ENCODE measurements at places on chromosomes 4 and X.

DNA sequence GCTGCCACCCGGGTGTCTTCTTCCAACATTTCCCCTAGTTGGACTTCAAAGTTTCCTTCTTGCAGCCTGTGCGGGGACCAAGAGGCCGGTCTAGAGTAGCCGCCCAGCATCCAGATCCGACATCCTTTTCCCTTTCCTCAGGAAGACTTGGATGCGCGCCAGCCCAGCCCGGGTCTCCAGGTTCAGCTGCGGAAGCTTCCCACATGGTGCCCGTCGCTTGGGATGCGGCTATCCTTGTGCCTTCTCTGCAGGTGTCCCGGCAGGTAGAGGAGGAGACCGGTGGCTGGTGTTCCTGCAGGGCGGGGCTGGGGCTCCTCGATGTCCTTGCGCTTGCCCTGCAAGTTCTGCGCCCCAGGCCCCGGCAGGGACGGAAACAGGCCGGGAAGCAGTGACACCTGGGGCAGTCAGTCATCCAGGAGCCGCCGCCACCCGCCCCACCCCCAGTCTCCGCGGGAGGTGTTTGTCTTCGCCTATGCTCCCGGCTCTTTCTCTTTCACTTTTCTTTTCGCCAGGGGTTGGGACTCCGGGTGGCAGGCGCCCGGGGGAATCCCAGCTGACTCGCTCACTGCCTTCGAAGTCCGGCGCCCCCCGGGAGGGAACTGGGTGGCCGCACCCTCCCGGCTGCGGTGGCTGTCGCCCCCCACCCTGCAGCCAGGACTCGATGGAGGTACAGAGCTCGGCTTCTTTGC lies at the start of gene IL15:
Gene IL15 (plus strand): TSS at position 502 of the 689 bp plus-strand sequence. CDS start 82,882 bp downstream, outside the sequence.
- peak; percentile 78 for DNase-seq

DNA sequence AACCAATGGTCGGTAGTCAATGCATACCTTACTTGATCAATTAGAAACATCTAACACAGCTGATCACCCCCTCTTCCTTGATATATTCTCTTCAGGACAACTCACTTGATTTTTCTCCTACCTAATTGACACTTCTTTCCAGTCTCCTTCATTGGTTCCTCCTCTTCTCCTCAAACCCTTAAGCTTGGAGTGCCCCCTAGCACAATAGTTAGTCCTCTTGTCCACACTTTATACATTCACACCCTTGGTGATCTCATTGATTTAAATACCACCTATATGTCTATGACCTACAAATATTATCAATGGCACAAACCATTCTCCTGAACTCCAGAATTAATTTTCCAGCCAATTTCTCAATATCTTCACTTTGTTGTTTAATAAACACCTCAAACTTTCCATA lies 724.0 kb downstream of the ADGRL3 start:
- no peak for DNase-seq

- DNase-seq = no peak
These were observed 229.6 kb downstream of the OPHN1 start for GRCh38 chrX:68203646-68204045.

GRCh38 chrX:154735695-154736393 lies 15.0 kb downstream of the GAB3 start:
- no peak for DNase-seq

GRCh38 chr4:165203541-165204461 lies 3.6 kb upstream of the KLHL2 start:
- no peak for DNase-seq

- DNase-seq = no peak
These were observed 240.2 kb downstream of the ADGRL3 start for GRCh38 chr4:61440321-61440720.

GRCh38 chr4:149173241-149174013 lies 642.2 kb downstream of the IQCM start:
- DNase-seq = no peak

GRCh38 chr4:41204400-41204978 lies 9.9 kb downstream of the APBB2 start:
- DNase-seq = no peak

- no peak for DNase-seq
These were observed 557.4 kb upstream of the FTHL17 start for GRCh38 chrX:31629195-31629594.

DNA sequence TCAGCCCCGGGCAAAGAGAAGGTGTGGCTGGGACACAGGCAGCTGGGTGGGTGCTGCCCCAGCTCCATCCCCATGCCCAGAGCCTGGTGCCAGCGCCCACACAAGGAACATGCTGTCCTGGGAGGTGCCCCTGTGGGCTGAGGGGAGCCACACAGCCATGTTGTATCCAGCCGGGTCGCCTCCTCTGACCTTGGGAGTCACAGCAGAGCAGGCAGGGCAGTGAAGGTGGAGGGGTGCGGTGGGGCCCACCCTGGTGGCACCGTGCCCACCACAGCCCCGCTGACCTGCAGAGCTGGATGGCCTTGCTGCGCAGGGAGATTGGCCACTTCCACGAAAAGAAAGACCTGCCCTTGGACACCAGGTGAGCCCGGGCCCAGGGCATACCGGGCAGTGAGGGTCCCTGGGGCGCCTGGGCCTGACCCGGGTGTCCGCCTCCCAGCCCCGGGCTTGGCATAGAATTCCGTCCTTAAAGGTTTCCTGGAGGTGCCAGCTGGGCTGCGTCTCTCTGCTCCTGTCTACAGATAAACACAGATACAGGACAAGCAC lies 18.7 kb upstream of the ADD1 start:
- DNase-seq = no peak

DNA sequence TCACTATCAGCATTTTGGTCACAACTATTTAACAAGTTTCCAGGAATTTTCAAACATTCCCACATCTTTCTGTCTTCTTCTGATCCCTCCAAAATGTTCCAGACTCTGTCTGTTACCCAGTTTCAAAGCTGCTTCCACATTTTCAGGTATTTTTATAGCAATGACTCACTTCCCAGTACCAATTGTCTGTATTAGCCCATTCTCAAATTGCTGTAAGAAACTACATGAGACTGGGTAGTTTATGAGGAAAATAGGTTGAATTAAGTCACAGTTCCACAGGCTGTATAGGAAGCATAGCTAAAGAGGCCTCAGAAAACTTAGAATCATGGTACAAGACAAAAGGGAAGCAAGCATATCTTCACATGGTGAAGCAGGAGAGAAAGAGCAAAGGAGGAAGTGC lies 475.0 kb upstream of the PCDH7 start:
- no peak for DNase-seq
